NCI-H345 (cell line): ENCODE measurements at places on chromosomes 1 and 21.

DNA sequence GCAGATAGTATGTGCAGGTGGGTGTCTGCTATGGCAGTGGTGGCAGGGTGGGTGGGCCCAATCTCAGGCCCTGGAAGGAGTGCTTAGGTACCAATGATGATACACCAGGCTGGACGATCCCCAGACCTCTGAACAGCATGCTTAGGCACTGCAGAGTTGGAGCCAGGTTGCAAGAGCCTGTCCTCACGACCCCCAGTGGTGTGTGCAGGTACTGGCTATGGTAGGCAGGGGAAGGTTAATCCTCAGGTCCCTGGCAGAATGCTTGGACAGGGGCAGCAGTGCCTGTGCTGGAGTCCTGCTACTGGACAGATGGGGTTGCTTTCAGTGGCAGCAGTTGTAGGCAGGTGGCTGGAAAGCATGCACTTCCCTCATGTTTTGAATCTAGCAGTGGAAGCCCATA lies 100.5 kb upstream of the NEK7 start:
- no peak for DNase-seq

GRCh38 chr1:225880636-225881035 lies 1.5 kb downstream of the TMEM63A start:
- DNase-seq = no peak

DNA sequence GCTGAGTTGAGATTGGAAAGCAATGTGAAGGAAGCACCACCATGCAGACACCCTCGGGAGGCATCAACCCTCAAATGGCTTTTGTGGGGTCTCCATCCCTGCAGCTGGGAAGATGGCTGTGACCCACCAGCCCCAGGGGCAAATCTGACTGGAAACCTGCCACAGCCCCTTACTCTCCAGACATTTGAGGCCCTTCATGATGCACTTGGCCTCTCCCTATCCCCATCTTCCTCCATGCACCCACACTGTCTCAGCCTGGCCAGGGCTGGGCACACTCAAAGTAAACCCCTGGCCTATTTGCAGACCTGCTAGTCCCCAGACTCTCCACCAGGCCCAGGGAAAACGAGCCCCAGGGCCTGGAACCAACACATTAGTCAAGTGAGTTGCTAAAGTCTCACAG lies 205.2 kb downstream of the MATN1 start:
- DNase-seq = no peak

DNA sequence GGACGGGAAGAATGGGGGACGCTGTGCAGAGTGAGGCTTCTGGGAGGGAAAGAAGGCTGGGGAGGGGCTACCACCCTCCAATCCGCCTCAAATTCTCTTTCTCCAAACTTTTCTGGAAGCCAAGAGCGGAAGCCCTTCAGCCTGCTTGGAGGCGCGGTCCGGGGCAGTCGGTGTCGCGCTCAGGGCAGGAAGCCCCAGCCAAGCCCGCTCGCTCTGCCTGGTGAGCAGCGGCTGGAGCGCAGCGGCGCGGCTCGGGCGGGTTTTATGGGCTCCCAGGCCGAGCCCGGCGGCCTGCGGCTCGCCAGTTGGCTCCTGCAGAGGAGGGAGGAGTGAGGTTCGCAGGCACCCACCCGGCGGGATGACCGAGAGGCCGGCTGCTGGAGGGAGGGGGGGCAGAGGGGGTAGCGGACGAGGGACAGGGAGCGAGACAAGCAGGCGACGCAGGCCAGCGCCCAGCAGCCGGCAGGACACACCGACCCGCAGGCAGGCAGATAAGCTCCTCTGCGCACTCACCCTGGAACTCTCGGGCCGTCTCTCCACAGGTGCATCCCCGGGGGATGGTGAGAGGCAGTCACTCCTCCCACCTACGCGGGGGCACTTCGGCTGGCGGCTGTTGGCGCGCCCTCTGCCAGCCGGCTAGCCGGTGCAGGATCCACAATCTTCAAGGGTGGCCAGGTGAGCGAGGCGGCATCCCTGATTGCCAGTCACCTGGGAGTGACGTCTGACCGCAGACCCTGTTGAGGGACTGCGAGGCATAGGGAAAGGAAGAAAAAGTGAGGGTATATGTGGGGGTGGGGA lies at the start of gene AVPR1B:
TSS of gene AVPR1B (minus strand) at position 238 of the 798 bp plus-strand sequence. CDS start 498 bp downstream, outside the sequence.
- peak; percentile 69 for DNase-seq

- no peak for DNase-seq
Observed at GRCh38 chr1:222375701-222376100, 172.2 kb downstream of the HHIPL2 start.

DNA sequence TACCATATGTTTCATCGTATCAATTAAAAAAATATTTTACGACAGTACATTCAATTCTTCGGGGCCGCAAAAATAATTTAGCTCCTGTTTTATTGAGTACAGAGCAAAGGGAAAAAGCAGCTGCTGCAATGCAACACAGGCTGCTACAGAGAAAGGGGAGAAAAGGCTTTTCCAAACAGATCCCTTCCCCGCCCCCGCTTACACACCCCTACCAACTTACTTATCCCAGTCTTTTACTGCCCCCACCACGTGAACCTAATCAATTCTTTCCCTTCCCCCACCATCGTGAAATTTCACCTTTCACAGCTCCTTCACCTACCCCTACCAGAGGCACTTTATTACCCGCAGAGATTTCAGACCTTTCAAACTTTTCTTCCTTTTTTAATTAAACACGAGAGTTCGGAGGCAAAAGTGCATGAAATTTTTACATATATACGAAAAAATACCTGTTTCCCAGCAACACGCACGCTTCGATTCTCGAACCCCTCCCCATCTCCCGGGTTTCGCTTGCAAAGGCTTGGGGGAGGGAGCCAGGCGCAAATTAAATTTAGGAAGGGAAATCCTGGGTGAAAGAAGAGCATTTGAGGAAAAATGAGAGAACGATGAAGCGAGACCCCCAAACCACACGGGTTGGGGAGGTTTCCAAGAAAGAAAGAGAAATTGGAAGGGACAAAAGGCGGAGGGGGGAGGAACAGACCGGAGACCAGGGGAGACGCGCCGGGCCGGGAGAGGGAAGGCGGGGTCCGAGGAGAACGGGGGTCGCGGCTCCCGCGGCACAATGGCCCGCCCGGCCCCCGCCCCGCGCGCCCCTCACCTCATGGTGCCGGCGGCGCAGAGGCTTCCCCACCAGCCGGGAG lies 823 bp downstream of the ENAH start:
- peak; percentile 47 for DNase-seq

DNA sequence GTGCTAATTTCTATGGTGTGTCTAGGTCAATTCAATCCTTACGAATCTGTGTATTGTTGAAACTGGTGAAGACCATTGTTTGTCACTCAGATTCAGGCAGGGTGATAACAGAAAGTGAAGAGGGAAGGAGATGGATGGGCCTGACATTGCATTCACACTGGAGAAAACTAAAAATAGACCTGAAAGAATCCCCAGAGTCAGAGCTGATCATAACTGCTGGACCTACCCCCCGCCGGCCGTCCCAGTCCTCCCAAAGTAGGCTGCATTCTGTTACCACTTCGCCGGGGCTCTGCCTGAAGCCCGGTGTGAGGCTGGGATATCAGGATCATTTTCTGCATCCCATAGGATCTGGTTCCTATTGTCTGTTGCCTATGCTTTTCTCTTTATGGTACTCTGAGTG lies 121.1 kb downstream of the NUF2 start:
- peak; percentile 81 for DNase-seq
